ENCODE measurements at places on chromosomes 12 and 14.

DNA sequence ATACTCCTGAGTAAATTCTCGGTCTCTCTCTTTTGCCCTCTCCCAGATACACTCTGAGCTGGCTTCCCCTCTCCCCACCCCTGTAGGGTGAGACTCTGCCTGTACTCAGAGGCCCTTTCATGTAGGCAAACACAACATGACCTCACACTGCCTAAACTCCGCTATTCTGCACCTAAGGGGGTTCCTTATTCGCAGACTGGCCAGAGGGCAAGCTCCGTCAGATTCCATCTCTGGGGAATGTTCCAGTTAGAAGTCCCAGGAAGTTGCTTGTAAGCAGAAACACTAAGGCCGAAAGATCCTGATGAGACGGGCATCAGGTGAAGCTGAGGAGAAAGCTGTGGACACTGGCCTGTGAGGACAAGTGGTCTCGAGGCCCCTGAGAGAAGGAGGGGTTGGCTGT lies 165.9 kb downstream of the KTN1 start:
- DNase-seq = no peak

DNA sequence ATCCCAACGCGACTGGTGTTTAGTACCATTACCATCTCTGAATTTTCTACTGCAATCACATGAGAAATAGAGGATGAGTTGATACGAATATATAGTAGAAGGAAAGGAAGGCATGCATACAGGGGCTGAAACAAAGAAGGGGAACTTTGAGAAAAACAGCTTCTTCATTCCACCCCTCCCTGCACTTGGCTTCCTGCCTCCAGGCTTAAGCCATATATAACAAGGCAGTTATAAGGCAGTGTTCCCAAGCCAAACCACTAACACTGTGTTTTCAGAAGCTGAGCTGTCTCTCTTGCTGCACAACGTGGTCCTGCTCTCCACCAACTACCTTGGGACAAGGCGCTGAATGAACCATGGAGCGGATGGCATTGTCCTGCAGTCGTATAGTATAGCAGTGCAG lies 11.0 kb downstream of the LETMD1 start:
- no peak for DNase-seq

GRCh38 chr12:56119361-56119796 lies 1.3 kb downstream of the ZC3H10 start:
- peak; percentile 38 for DNase-seq

- no peak for DNase-seq
These were observed 321.0 kb upstream of the RTL1 start for GRCh38 chr14:101224356-101225156.

DNA sequence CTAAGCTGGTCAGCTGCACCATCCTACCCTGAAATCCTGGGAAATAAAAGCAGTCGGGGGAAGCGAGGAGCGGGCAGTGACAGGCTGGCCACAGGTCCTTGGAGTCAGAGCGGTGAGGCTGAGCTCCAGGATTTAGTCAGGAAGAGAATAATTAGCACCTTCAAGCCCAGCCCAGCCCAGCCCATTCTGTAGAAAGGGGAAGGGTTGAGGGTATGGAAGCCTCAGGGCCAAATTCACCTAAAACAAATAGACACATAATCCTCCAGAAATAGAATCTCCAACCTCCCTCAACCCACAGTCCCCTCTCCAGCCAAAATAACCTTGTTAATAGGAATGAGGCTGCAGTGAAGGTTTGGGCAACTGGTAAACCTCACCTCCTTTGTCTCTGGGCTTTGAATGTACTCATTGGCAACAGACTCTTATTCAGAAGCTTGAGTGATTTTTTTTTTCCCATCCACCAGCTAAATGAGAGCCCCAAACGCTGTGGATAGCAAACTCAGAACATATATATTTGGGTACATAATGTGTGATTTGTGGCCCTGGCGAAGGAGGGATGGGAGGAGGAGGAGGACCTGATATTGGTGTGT lies 334.1 kb downstream of the DPF3 start:
- no peak for DNase-seq

DNA sequence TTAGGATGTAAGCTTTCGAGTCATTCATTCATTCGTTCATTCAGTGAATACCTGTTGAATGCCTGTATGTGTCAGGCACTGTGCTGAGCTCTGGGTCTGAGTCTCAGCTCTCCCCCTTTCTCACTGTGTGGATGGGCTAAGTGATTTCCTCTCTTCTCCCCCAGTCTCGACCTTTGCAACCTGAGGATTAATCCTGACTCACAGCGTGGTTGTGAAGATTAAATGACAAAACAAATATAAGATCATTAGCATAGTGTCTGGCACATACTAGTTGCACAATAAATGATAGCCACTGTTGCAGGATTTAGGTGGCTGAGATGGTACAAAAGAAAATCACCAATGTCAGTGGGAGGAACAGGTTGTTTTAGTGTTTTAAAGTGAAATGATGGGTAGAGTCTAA lies 136.7 kb downstream of the GPR135 start:
- DNase-seq = no peak

Measured in T-helper 17 cell (primary cell).